ENCODE measurements at places on chromosomes 5 and 9.

GRCh38 chr9:85228111-85228855 lies 513.5 kb downstream of the AGTPBP1 start:
- no peak for DNase-seq

- DNase-seq = peak; percentile 60
These were observed 114.9 kb upstream of the NFIB start for GRCh38 chr9:14428781-14429230.

GRCh38 chr9:120715389-120715924 lies 1.2 kb upstream of the MEGF9 start:
- DNase-seq = peak; percentile 42

- DNase-seq = no peak
These were observed 58.9 kb downstream of the GNA14 start for GRCh38 chr9:77589046-77589795.

DNA sequence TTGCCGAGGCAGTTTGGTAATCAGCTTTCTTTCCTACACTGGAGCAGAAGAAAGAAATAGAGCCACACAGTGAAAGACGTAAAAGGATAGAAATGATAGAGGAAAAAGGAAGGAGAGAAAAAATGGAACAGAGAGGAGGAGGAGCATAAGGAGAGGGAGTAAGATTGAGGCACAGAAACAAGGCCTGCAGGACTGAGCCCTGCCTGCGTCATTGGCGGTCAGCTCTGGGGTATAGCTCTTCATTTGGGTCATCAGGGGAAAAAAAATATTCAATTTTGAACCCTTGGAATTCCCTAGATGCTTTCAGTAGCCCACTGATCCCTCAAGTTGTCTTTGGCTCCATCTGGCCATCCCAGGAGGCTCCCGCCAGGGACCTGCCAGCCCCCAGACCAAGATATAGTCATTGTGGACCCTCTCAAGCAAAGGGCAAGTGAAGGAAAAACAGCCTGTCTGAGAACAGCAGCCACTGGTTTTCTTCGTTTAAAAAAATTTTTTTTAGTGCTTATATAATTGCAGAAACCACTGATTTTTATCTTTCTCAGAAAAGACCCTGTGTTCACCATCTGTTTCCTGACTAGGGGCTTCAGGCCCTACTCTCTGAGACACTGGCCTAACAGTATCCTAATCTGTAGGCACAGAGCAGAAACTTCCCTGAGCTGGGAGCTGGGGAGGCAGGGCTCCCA lies 31.3 kb upstream of the MATR3 start:
- no peak for DNase-seq

GRCh38 chr5:67728326-67728890 lies 487.1 kb upstream of the PIK3R1 start:
- no peak for DNase-seq

GRCh38 chr9:86604741-86605140 lies 250.5 kb upstream of the TUT7 start:
- peak; percentile 96 for DNase-seq

DNA sequence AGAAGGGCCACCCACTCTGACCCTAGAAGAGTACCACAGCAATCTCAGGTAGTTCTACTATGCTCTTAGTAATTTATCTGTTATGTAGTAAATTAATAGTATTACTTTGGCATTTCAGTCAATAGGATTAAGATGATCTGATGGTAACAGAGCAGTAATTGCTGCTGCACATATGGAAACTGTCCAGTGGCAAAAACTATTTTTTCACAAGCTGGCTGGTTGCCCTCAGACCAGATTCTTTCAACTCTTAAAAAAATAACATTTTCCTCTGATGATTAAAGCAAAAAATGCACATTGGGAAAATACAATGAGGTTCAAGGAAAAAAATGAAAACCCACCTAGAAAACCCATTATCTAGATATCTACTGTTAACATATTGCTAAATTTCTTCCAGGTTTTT lies 19.7 kb downstream of the GLRA1 start:
- DNase-seq = no peak

- DNase-seq = no peak
These were observed 98.5 kb upstream of the SPATA31C2 start for GRCh38 chr9:88236511-88237478.

DNA sequence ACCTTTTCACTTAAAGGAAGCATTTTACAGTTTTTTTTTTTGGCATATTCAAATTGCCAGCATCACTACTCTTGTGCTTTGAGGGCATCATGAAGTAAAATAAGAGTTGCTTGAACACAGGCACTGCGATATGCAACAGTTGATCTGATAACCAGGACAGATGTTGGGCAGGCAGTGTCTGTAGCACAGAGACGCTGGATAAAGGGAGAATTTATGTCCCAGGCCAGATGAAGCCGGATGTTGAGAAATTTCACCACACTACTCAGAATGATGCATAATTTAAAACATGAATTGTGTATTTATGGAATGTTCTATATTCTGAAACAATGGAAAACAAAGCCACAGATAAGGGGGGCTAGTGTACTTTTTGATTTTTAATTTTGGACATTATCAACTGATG lies 71.4 kb downstream of the SLC12A2 start:
- peak; percentile 29 for DNase-seq

DNA sequence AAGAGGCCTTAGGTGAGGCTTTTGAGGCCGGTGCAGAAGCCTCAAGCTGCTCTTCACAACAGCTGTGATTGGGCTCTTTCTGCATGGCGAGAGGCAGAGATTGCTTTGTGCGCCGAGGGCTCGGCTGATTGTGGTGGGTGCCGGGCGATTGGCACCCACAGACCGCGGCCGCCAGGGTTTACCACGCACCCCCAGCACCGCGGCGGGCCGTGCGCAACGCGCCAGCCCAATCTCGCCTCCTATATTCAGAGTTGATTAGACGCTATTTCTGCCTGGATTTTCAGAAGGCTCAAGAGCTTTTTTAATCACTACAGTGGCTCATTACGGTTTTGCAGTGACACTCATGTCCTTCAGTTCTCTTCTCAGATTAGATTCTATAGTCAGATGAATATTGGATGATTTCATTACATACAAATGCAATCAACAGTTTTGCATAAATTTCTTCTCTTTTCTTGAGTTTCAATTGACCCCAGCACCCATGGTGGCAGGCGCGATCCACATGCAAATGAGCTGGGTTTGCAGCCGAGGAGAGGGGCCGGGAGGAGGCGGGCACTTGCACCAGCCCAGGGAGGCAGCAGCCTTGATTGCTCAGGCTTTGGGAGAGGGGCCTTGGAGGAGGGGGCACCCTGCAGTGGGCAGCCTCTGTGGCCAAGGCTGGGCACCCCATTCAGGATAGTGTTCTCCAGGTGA lies 33.8 kb upstream of the PTGS1 start:
- DNase-seq = no peak

GRCh38 chr5:178327931-178328711 lies 95.5 kb upstream of the PHYKPL start:
- no peak for DNase-seq

GRCh38 chr9:131323629-131324028 lies 34.1 kb downstream of the PLPP7 start:
- no peak for DNase-seq

DNA sequence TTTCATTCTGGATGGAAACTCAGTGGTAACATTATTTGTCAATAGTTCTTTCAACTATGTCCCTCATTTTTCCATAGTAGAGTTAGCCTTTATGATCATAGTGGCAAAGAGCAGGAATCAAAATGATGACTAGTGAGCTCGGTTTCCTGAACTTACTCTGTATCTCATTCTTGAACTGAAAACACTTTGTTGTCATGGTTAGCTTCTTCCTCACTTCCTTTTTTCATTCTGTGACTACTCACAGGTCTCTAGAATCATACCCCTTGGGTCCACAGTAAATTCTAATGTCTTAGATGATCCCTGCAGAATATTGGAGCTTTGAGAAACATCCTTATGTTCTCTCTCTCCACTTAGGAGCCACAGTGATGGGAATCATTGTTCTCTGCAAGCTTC lies 29.4 kb upstream of the RECK start:
- no peak for DNase-seq

DNA sequence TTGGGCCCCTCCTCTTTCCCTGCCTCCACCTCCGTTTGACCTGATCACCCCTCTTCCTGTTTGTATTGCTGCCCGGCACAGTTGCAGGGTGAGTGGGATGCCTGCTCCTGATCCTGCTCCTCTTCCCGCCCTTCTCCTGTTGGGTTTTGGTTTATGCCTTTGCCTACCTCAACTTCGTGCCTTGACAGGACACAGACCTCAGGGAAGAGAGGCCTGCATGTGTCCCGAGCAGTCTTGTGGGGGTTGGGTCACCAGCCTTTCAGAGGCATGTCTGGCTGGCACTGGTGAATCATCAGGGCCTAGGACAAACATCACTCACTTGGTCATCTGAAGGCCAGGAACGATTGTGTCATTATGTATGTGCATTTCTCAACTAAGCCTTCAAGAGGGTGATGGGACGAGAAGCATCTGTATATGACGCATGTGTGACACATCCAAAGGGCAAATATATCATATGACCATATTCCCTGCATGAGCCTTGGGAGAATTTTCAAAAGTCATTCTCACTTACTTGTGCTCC lies 56.9 kb downstream of the NPR3 start:
- DNase-seq = peak; percentile 48

- DNase-seq = no peak
These were observed 1584.4 kb downstream of the EFNA5 start for GRCh38 chr5:106086352-106086751.

DNA sequence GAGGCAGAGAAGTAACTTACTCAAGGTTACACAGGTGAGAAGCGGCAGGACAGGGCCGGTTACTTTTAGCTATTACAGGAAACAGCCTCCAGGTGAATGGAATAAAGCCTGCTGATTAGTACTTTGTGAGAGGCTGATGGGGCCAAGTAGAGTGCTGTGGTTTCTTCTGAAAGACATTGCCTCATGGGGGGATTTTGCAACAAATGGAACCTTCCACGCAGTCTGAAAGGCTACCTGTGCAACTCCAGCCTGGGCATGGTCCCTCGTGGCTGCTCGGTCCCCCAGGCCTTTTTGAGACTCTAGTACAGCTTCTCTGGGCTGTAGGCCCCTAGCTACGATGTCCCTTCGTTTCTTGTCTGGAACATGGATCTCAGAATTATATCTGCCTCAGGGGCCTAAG lies 2.0 kb downstream of the TMEM268 start:
- DNase-seq = no peak

DNA sequence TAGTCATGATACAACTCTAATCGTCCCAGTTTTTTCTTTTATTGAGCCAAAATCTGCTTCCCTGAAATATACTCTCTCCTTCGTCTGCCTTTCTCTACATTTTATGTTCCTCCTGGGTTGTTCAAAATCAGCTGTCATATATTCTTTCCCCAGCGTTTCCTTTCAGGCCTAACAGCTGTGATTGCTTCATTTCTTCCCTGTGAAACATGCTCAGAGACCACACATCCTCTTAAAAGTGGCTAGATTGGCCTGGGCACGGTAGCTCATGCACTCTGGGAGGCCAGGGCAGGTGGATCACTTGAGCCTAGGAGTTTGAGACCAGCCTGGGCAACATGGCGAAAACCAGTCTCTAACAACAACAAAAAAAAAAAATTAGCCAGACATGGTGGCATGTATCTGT lies 25.1 kb downstream of the NFX1 start:
- no peak for DNase-seq

DNA sequence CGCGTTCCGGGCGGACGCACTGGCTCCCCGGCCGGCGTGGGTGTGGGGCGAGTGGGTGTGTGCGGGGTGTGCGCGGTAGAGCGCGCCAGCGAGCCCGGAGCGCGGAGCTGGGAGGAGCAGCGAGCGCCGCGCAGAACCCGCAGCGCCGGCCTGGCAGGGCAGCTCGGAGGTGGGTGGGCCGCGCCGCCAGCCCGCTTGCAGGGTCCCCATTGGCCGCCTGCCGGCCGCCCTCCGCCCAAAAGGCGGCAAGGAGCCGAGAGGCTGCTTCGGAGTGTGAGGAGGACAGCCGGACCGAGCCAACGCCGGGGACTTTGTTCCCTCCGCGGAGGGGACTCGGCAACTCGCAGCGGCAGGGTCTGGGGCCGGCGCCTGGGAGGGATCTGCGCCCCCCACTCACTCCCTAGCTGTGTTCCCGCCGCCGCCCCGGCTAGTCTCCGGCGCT lies at the start of gene DAPK1:
Gene DAPK1, plus strand, starts transcription at position 264 of the 442 bp plus-strand sequence. CDS start 1,211 bp downstream, outside the sequence.
- no peak for DNase-seq

All from fibroblast of skin of left quadriceps (primary cell).